ENCODE measurements at places on chromosomes 7 and 10.

DNA sequence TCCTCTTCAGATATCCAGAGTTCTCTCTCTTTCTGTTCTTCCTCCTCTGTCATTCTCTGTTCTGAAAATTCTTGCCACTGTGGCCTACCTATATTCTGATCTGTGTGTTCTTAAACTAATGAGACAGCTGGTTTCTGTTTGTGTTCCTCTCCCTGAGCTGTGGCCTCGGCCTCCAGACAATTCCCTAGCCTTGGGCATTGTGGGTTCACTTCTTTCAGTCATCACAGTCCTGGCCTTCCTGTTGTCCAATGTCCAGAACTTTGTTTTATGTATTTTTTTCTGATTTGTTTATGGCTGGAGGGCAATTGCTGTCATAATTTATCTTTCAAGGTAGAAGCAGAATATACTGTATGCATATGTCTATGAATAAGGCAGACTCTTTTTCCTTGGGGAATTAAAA is 173.2 kb upstream of the MTPN start:
- DNase-seq, result no peak

- no peak for DNase-seq
These were observed 82.7 kb upstream of the PDZD8 start for GRCh38 chr10:117457932-117458331.

DNA sequence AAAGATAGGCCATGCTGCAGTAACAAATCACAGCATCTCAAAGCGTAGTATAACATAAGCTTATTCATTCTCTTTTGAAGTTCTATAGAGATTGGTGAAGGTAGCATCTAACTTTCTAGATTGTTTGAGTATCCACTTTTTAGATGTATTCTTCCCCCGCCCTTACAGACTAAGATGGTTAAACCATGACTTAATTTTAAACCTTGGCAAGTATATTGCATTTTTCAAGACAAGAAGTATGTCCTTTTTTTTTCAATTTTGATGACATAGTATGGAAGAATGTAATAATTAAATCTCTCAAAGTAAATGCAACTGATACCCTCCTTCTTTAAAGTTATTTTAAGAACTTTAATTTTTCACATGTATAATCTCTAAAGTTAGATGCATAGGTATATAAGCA is 190.0 kb downstream of the KCND2 start:
- no peak for DNase-seq

DNA sequence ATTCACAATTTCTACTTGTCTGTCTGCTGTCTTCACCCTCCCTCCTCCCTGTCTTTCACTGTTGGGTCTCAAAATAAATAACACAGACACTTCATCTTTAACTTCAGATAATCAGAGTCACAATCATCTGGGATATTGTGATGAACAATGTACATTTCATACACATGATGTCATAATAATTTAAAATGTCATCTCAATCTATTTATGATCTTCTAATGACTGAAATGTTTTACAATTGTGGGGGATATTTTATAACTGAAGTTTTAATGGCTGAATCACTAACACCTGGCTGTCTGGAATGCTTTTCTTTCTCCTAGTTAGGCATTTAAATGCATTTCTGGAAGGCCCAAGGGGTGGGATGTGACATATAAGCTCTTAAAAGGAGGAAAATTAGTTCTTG is 859.8 kb downstream of the LRMDA start:
- DNase-seq, result no peak

DNA sequence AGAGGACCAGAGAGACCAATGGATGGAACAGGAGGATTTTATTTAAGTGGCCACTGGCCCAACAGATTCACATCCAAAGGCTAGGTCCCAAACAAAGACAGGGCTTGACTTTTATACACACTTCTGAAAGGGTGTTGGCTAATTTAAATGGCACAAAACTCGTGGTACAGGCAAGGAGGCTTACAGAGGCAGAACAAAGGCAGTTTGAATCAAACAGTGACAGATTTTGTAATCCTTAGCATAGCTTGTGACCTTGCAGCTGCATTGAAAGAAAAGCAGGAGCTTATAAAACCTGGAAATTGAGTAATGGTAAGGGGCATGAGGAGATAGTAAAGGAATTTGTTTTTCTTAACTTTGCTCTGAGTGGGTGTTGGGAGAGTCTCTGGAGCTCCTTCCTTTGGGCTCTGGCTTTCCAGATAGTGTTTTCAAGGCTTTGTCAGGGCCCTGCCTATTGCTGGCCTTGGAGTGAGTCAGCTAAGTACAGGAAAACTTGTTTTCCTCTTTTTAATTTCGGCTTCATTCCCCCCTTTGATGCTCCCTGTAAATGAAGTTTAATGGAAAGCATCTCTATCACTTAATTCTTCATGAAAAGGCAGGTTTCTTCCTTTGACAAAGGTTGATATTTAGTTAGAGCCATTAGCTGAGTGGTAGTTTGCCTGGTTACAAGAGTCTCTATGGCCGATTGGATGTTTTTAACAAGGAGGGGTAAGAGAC is 96.9 kb downstream of the TRIM24 start:
- DNase-seq, result no peak

- no peak for DNase-seq
These were observed 22.6 kb upstream of the PSMG3 start for GRCh38 chr7:1592299-1592871.

DNA sequence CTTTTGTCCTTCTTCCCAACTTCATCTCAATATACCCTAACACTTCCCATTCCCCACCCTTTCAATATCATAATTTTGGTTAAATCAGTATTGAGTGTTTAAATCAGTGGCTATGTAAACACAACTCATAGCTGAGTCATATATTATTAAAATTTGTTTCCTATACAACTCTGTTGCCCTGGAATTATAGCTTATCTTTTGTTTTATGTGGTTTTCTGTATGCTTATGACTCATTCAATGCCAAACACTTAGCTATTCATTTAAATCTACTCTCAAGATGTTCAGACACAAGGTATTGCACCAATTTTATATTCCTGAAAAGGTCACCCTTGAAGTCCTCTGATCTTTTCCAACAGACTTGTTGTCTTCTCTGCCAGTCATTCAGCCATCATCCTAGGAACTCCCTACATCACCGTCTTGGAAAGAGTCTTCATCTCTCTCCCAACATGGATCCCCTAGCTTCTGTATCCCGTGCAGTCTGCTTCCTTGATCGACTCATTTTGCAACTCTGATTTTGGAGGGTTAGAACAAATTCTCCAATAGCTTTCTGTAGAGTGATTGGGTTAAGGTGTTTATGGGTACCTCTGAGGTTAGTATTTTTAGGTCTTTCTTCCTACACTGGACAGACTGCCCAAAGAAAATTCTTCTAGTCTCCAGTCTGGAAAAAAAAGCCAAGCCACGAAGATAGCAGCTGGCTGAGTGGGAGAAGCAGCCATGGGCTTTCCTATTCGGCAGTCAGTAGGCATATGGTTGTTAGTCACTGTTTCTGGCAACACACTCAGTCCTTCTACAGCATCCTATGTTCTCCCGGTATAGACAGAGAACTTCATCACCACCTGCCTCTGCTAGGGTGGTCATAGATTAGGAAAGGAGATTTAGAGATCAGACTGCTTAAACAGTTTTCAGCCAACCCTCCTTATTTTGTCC is 102.1 kb downstream of the CRPPA start:
- DNase-seq, result peak; percentile 31

GRCh38 chr10:62231805-62232204 is 36.8 kb downstream of the RTKN2 start:
- DNase-seq, result no peak

- DNase-seq, result no peak
These were observed 79.8 kb downstream of the EPDR1 start for GRCh38 chr7:38000272-38000671.

GRCh38 chr7:56115852-56116538 is at the start of gene NUPR2:
NUPR2 (minus strand) TSS chr7:56116417; CDS start chr7:56116314, 103 bp downstream.
- no peak for DNase-seq

DNA sequence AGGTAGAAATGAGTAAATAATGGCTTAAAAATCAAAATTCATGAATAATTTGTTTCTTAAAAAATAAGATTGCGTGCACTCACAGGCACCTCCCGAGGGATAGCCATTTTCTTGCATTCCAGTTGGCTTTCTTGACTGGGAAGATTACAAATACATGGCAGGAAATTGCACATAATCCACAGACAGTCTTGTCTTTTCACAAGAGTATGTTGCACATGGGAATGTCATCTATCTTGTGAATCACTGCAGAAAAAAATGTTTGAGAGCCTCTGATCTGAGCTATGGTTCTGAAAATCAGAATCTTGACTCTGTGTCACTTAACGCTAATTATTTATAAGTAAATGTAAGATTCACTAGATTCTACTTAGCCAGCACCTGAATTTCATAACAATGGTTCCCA is 74.1 kb upstream of the PRKG1 start:
- DNase-seq, result no peak

GRCh38 chr10:65556006-65556405 is 1369.8 kb upstream of the LRRTM3 start:
- DNase-seq, result no peak

DNA sequence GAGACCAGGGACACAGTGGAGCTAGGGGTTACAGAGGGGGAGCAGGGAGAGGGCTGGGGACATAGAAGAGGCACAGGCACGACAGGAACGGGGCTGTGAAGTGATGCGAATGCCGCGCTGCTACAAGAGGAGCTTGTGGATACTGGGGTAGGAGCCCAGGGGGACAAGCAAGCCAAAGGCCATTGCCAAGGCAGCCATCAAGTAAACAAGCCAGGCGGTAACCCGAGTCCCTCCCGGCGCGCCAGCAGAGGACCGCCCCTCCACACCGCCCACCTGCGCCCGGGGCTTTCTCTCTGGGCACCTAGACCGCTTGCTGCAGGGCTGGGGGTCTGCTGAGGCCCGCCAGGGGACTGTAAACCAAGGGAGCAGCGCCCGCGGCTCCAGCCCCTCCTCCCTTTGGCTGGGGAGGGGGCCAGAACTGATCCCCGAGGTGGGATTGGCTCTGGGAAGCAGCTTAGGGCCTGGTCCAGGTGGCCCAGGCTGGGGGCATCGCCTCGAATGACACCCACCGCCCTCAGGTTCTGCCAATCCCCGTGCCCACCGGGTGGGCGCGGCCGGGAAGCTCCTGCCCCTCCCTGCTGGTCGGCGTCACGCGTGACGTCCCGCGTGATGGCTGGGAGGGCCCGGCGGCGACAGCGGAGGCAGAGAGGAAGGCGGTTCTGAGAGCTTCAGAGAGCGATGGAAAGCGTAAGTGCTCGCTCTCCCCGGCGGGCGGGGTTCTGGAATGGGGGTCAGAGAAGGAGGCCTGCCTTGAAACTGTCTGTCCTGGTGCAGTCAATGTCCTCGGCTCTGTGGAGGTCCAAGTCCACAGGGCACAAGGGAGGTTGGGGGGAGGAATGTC is 982 bp downstream of the SFXN3 start:
- DNase-seq, result no peak

- no peak for DNase-seq
These were observed 5.1 kb downstream of the DEPP1 start for GRCh38 chr10:44973323-44974081.

DNA sequence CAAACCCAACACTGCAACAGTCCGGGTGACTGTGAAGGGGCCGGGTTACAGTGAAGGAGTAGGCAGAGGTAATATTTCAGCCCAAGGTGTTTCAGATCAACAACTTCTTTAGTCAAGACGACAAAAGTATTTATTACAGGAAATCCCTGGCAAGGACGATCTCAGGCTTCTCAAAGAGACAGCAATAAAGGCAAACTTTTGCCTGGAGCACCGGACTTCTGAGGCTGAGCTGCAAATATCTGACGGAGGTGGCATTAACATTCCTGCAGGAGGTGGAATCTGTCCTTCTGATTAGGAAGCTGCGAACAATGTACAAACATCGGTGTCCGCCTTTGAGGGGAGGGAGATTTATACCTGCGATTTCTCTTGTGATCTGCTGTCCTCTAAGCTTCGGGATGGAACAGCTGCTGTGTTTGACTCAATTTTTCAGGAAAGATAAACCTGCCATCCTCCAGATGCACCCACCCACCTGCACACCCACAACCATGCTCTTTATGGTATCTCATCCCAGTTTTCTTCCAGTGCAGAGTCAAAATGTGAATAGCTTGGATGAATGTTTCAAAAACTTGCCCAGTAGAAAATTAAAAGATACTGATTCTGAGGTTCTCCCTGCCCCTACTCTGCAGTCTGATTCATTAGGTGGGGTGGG is 32.1 kb downstream of the EMX2 start:
- no peak for DNase-seq

- DNase-seq, result no peak
These were observed 3.0 kb upstream of the CYP2W1 start for GRCh38 chr7:979886-980571.

DNA sequence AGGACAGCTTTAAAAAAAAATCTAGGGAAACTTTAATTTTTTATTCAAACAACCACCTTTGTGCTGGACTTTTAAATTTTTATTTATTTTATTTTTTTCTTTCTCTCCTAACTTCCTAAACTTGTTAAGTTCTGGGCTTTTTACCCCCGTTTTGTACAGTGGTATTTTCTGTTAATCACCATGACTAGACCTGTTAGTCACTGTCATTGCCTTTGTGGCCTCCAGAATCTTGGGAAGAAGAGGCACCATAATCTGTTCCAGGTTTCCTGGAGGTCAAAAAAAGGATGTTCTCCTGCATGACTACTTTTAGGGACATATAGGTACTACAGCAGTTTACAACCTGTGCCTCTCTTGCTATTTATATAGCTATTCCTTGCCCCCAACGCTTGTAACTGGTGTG is 31.1 kb upstream of the DDX50 start:
- DNase-seq, result no peak

DNA sequence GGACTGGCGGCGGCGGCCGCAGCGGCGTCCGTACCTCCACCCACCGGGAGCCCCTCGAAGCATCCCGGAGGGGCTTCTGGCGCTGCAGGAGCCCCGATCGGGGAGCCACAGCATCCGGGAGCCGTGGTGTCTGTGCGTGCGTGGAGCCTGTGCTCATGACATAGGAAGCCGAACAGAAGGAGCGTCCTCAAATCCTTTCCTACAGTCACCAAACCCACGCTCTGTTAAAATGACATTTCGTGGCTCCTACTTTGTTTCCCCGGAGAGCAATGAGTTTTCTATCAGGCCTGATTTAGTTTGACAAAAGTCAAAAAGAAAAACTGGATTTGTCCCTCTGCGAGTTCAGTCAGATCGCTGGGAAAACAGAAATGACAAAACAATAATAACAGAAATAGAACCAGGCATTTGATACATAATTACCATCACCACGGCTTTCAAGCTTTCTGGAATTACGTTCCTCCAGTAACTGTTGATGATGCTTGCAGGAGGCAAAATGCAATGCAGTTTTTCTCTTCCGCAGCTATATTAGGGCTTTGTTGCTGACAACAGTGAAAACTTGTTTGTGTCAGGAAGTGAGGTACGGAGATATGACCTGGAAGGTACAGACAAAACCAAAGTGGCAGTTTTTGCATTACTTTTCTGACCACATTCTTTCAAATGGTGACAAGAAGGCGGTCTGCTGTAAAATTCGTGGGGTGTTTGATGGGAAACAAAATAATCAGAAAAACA is 219.3 kb upstream of the MKLN1 start:
- no peak for DNase-seq

- DNase-seq, result no peak
These were observed at the start of gene RAB19 for GRCh38 chr7:140403878-140404564. RAB19 (plus strand) TSS chr7:140404058; CDS start chr7:140407647, 3,589 bp downstream.

- DNase-seq, result no peak
These were observed 182.8 kb downstream of the PKD1L1 start for GRCh38 chr7:47765373-47765979.

GRCh38 chr7:116521046-116521664 is 3.7 kb upstream of the CAV1 start:
- DNase-seq, result peak; percentile 60

GRCh38 chr10:110792476-110793125 is 79.1 kb upstream of the PDCD4 start:
- DNase-seq, result no peak

- DNase-seq, result no peak
These were observed 183.3 kb downstream of the JCAD start for GRCh38 chr10:29876008-29876555.
